ENCODE measurements at places on chromosomes 1 and 21.

DNA sequence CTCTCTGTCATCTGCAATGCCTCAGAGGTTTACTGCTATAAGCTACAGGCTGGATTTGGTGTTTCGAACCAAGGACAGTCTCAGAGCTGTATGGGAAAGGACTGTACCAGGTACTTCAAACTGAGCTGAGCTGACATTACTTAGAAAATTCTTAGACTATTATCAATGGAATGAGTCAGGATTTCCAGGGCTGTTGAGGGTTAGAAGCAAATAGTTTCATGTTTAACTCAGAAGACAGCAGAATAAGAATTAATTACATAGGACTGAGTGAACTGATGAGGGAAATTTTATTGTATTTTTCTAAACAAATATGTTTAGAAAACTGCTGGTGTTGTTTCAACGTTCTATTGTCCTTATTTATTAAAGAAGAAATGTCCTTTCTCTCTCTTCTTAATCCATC is 74.3 kb upstream of the CAPZB start:
- no peak for DNase-seq

DNA sequence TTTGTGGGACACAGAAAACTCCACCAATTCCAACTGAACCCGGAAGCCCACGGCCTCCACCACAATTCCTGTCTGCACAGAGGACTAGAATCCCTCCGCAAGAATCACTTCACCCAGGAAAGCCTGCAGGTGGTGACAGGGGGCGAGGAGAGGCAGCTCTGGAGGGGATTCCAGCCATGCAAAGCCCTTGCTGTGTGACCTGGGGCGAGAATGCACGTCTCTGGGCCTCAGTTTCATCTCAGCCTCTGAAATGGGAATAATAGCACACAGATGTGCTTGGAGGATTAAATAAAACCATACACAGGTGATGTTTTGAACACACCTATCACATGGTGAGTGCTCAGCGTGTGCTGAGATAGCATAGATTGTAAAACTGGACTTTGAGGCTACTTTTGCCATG is 14.1 kb downstream of the FBXO2 start:
- DNase-seq = no peak

DNA sequence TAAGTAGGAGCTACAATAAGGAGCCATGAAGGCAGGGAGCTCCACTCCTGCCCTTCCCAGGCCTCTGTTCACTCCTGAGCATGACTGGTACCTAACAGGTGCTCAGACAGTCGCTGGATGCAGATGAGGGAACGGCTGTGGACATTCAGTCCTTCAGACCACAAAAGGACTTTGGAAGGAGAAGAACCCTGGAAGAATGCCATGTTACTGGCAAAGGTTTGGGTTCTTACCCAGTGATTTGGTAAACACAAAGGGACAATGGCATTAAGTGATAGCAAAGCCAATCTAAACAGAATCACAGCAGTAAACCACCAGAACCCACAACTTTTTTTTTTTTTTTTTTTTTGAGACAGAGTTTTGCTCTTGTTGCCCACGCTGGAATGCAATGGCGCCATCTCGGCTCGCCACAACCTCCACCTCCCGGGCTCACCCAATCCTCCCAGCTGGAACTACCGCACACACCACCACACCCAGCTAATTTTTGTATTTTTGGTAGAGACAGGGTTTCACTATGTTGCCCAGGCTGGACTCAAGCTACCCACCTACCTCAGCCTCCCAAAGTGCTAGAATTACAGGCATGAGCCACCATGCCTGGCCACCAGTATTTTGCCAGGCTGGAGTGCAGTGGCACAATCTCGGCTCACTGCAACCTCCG is 7.5 kb upstream of the CBR3 start:
- no peak for DNase-seq

DNA sequence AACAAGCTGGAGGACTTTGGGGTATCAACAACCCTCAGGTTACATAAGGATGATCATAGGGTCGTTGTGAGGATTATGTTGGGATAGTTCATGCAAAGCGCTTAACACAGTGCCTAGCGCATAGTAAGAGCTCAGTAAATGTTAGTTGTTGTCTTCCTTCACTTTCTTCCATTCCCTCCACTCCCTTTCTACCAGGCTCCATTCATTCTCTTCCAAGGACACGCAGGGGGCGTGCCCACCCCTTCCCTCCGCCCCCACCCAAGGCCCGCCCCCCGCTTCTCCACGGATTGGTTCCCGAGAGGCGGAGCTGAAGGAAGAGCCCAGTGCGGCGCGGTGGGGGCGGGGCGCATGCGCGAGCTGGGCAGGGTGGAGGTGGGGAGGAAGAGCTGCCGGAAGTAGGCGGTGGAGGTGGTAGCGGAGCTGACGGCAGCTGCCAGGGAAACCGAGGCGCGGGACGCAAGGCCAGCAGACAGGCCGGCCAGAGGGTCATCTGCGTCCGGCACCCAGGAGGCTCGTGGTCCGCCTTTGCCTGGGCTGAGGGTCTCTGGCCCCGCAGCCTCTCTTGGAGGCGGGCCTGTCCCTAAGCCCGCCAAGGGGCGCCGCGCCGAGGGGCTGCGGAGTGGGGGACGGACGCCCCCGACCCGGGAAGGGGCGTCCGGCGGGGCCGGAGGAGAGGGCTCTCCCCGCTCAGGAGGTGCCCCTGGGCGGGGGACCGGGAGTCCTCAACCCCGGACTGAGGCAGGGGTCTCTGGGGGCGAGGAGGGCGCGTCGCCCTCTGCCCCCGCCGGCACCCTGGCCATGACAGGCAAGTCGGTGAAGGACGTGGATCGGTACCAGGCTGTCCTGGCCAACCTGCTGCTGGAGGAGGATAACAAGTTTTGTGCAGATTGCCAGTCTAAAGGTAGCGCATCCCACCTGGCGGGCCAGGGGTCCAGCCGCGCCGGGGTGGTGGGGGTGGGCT is at the start of gene SMAP2:
Gene SMAP2 (plus strand): TSS at position 405 of the 961 bp plus-strand sequence. CDS start 394 bp downstream, at position 799.
- DNase-seq = peak; percentile 98

DNA sequence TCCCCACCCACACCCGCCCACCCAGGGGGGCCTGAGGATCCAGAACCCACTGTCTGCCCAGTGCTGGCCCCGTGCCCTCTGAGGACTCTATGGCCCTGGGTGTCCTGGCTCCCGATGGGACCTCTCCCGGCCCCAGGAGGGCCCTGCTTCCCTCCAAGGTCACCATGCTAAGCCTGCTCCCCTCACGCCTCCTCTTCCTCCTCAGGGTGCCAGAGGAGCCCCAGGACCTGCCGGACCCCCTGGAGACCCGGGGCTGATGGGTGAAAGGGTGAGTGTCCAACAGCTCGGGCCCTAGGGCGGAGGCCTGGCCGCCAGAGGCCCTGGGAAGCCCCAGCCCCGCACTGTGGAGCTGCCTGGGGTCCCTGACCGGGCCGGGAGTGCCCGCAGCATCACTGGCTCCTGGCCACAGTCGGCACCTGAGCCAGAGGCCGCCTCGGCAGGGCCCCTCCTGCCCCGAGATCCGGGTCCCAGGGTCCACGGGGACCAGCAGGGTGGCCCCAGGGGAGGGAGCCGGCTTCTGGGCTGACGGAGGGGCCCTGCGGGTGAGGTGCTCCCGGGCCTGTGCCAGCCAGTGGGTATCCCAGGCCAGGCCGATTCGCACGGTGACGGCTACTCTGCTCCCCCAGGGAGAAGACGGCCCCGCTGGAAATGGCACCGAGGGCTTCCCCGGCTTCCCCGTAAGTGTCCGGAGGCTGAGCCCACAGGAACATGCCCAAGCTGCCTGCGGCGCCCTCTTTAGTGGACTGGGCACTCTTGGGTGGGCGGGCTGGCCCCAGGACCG is 16.1 kb downstream of the COL6A1 start:
- peak; percentile 7 for DNase-seq

GRCh38 chr1:223338811-223339746 is 24.9 kb downstream of the SUSD4 start:
- DNase-seq = no peak

- no peak for DNase-seq
Observed at GRCh38 chr1:154802982-154803920, 66.8 kb downstream of the KCNN3 start.

DNA sequence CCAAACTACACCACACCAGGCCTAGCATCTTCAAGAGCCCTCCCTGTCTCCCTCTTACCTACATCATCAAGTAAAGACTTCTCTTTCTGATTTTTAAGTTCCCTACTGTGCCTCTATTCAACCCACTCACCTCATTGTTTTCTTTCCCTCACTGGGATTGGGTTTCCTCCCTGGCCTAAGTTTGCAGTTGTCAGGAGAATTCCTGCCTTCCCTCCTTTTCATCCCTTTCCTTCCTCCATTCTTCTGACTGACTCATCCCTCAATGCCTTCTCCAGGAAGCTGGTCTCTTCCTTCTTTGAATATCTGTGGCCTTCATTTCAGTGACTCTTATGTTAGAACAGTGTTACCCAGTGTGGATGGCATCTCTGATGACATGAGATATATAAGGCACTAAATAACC is 139.9 kb upstream of the KIAA0040 start:
- DNase-seq = no peak

GRCh38 chr1:201127755-201128455 is 921 bp upstream of the ASCL5 start:
- DNase-seq = no peak

- DNase-seq = no peak
Observed at GRCh38 chr1:37999430-38000232, 5.7 kb downstream of the FHL3 start.

DNA sequence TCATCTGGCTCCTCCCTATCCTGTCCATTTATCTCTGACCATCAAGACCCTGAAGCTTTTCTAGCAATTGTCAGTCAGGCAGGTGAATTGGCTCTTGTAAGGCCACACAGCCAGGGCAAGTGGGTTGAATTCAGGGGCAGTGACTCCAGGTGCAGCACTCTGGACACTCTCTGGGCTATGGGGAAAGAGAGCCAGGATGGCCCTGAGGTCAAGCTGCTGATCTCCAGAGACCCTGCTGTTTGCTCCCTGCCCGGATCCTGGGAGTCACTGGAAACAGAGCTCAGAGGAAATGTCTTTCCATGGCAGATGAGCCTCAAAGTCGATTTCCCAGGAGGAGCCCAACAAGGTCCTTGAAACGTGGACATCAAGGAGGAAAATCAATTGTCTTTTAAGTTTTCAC is 184.4 kb downstream of the C1orf94 start:
- no peak for DNase-seq

DNA sequence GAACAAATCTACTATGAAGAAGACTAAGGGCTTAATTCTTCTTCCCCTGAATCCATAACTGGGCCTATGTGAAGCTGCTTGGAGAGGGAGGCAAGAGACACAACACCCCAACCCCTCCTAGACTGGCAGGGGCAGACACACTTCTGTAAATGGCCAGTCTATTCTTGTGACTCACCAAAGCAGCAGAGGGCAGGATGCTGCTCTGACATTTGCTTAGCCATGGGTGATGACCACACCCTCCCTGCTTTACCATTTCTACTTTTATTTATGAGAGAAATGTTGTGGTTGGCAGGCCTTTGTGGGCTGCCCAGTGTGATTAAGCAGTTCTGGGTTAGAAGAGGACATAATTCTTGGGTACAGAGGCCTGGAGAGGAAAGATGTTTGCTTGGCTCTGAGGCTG is 189.8 kb upstream of the DPYD start:
- DNase-seq = no peak

DNA sequence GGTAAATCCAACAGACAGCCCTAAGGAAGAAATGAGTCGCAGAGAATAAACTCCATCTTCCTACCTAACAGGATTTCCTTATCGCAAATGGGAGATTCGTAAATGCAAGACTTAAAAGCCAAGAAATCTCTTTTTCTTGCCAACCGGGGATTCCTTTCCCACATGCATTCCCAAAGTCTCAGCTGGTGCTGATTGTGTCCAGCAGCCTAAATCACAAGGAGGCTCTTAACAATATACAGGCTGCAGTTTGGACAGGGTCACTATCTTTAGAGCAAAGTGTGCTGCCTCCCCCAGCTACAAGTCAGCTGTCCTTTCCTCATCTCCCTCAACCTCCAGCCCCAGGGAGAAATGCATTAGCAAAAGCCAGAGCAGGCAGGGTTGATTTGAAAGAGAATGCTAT is 189.8 kb upstream of the PLXNA2 start:
- DNase-seq = no peak

DNA sequence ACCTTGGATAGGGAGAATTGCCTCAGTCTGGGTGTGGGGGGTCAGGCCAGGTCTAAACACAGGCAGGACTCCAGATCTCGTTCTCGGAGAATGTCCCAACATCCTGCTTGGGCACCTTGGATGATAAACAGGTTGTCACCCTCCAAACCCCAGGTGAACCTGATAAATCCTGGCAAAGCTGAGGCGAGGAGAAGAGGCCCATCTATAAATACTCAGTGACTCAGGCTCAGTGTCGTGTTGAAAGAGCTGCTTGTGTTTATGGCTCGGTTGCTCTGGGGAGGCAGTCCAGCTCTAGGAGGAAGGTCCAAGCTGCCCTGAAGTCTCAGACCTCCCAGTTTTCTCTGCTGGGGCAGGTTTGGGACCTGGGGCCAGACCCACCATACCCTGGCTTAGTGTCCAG is 15.8 kb upstream of the TRIM63 start:
- no peak for DNase-seq

DNA sequence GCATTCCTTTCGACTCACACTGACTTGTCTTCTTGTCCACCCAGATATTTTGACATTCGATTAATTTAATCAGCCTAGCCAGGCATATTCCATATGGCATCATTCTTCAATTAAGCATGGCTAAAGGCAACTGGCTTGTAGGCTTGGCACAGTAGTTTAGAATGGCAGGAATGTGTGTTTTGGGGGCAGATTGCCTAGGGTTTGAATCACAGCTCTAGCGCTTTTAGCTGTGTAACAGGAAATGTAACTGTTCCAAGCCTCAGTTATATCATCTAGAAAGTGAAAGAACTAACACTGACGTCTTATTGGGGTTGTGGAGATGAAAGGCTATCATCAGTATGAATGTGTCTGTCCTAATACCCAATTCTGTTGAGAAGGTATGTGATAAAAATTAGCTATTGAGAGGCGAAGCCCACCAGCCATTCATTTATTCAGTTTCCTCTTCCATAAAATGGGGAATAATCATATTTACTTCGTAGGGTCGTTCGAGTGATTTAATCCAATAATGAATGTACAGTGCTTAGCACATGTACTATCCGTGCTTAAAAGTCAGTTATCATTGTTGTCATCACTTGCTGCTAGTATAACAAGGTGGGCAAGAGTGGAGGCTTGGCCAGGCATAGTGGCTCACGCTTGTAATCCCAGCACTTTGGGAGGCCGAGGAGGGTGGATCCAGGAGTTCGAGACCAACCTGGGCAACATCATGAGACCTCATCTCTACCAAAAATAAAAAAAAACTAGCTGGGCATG is 41.6 kb upstream of the GRHL3 start:
- no peak for DNase-seq

Data from transverse colon (tissue), 4 donors.